Fibroblast of the aortic adventitia (primary cell): ENCODE measurements at places on chromosomes 13 and 19.

- no peak for DNase-seq
Measured at GRCh38 chr13:104414771-104415170, 1348.6 kb upstream of the SLC10A2 start.

- peak; percentile 91 for DNase-seq
Measured at GRCh38 chr13:44906713-44907112, 82.6 kb downstream of the NUFIP1 start.

GRCh38 chr19:53906211-53907192 is 2.6 kb upstream of the CACNG7 start:
- peak; percentile 23 for DNase-seq

- DNase-seq, result no peak
Measured at GRCh38 chr13:59635589-59635988, 528.1 kb downstream of the DIAPH3 start.

DNA sequence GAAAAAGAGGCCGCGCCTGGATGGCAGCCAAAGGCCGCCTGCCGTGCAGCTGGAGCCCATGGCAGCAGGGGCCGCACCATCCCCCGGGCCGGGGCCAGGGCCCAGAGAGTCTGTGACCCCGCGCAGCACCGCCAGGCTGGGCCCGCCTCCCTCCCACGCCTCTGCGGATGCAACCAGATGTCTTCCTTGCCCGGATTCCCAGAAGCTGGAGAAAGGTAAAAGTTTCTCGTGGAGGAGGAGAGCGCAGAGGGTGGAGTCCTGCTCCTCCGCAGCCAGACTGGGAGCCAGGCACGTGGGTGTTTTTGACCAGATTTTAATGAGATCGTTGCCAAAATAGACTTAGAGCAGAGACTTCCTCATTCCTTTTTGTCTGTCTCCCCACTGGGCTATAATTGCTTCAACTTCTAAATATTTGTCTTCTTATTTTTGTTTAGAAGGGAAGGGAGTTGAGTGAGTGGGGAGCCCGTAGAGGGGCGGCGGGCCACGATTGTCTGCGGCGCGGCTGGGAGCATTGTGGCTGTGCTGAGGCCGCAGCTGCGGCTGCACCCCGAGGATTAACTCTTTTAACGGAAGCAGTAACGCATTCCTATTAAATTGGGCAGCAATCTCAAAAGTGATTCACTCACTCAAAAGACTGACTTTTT is 22.8 kb upstream of the NDUFS7 start:
- peak; percentile 85 for DNase-seq

- peak; percentile 82 for DNase-seq
Measured at GRCh38 chr13:48784916-48785548, 131.3 kb downstream of the CYSLTR2 start.

GRCh38 chr13:20431080-20431479 is 94.6 kb downstream of the CRYL1 start:
- DNase-seq, result no peak

DNA sequence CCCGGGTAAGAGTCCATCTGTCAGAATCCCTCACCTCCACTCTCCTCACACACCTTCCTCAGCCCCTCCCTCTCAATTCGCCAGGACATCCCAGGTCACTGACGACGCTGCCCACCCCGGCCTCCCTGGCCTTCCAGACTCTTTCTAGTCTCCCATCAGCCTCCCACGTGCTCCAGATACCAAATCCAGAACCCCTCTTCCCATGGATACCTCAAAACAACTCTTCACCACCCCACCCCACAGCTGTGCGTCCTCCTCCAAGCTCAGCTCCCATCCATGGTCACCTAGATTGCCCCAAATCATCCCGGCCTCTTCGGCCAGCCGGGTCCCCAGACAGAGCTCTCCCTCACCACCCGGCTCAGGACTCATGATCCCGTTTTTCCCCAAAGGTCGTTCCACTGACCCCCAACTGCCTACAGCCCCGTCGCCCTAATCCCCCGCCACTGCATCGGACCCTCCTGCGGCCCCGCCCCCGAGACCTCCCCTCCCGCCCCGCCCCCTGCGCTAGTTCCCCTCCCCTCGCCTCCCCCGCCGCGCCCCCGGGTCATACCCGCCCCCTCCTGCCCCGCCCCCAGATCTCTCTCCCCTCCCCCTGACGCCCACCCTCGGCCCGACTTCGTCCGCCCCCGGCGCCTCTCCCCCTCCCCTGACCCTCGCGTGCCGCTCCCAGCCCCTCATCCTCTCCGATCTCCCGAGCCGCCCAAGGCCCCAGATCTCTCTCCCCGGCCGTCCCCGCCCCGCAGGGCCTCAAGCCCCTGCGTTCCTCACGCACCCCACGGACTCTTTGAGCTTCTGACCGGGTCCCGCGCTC is 546 bp downstream of the UBXN6 start:
- DNase-seq, result peak; percentile 67

DNA sequence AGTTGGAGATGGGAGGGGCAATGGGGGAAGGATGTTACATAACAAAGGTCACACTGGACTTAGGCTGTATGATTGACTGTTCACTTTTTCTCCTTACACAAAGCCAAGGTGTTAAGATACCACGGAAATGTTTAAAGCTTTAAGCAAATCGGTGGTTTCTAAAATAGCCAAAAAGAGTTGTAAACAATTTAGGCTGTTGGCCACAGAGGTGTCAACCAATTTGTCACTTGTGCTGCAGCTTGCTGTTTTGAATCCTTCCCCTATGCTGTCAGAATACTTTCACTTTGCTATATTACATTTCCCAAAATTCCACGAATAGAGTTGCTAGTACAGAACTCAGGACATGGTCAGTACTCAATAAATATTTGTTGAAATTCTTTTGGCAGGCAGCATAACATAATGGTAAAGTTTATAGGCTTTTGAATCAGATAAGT is 149.3 kb downstream of the VWA8 start:
- DNase-seq, result no peak
